ENCODE measurements at places on chromosomes 6 and 20. TPM values are rescaled to one million over a fixed set of nuclear protein-coding genes. Genes with fewer than 3 reads are reported as not detected.
A peak's percentile ranks its signal among the peaks of the same experiment; 100 is the strongest.

SAMD3 gene
- total RNA-seq: not detected

DNA sequence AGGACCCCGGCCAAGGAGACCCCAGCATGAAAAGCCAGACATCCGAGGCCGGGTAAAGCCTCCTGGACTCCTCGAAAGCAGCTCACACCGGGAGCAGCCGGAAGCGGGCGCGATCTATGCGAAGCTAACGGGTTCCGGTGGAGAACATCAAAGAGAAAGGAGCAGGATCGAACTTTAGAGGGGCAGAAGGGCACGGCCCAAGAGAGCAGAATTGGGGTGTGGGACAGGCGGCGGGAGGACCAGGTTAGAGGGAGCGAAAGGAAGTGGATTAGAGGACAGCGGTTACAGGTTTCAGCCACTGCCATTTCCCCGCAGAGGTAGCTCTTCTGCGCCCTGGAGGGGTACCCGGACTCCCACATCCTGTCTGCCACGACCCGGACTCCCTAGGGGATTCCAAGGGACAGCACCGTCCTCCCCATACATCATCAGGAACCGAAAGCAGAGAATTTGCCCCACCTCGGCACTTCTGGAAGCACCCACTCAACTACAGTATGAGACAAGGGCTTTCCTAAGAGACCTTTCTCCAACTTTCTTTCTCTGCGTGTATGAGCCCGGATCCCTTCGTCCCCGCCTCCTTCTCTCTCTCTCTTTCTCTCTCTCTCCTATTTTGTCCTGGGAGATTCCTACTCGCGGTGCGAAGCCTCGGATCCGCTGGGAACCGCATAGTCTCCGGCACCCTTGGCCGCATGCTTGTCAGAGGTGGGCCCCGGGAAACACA, 507 bp upstream of the VGLL2 start:
- peaks cover 100% of the 10 kb centered on the region for H3K27me3 ChIP-seq
- H3K4me1 ChIP-seq: peaks cover 15% of the 10 kb centered on the region
- peak; percentile 17 for DNase-seq
- no peaks in the 10 kb centered on the region for H3K36me3 ChIP-seq
- no peak overlapping the region for H3K27ac ChIP-seq

DNA sequence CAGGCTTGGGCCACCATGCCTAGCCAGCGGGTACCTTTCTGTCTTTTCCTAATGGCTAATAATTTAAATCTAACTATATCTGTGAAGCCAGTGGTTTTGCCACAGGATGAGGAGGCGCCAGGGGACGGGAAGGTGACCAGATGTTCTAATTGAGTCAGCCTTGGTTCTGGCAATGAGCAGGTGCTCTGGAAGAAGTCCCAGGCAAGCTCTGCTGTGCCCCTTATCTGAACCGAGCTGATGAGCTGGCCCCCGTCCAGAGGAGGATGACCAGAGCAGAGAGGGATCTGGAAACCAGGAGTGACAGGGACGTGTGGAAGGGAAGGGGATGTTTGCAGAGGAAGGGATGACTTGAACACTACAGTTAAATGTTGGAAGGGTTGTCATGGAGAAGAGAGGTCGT, 46.7 kb downstream of the SLC35D3 start:
- H3K4me3 ChIP-seq: no peak overlapping the region
- H3K27ac ChIP-seq: peak overlapping the region; percentile 71
- peaks cover 5% of the 10 kb centered on the region for H3K4me1 ChIP-seq
- DNase-seq: no peak
- H3K36me3 ChIP-seq: no peaks in the 10 kb centered on the region

FAM209B gene
- not detected for total RNA-seq

TRIM15 gene
- total RNA-seq: 0.79 TPM

DNA sequence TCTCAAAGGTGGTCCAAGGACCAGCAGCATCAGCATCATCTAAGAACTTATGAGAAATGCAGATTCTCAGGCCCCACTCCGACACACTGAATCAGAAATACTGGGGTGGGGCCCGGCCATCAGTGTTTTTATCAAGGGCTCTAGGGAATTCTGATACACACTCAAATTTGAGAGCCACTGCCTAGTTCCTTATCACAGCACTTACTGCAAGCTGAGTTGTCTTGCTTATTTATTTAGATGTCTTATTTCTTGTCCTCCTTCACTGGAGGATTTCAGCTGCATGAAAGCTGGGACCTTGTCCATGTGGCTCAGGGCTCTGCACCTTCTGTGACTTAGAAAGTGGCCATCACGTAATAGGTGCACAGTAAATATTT, 139.4 kb upstream of the RREB1 start:
- H3K36me3 ChIP-seq: no peaks in the 10 kb centered on the region
- DNase-seq: no peak
- H3K4me3 ChIP-seq: no peak overlapping the region
- H3K4me1 ChIP-seq: peaks cover 18% of the 10 kb centered on the region
- no peak overlapping the region for H3K27ac ChIP-seq
- no peaks in the 10 kb centered on the region for H3K27me3 ChIP-seq

TGM3 gene
- not detected for total RNA-seq

DNA sequence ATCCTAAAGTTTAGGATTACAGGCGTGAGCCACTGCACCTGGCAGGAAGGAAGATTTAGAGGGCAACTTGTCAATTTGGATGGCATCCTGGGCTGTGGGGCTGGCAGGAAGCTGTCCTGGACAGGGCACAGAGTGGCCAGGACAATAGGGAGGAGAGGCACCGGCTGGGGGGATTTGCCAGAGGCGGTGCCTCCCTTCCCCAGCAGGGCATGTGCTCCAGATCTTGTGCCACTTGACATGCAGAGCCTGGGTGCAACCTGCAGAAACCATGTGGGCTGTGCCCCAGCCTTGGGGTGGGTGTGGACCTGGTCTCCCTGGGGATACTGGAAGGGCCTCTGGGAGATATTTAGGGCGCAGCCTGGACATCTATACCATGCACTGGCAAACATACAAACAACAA, 58.6 kb upstream of the EEF1A1 start:
- peak overlapping the region; percentile 100 for H3K27ac ChIP-seq
- peak overlapping the region; percentile 81 for H3K4me3 ChIP-seq
- H3K4me1 ChIP-seq: peaks cover 9% of the 10 kb centered on the region
- H3K27me3 ChIP-seq: no peaks in the 10 kb centered on the region
- H3K36me3 ChIP-seq: no peaks in the 10 kb centered on the region

GRCh38 chr6:156974830-156975261, 197.7 kb downstream of the ARID1B start:
- no peaks in the 10 kb centered on the region for H3K36me3 ChIP-seq
- H3K4me3 ChIP-seq: no peak overlapping the region
- DNase-seq: no peak
- no peak overlapping the region for H3K27ac ChIP-seq
- no peaks in the 10 kb centered on the region for H3K27me3 ChIP-seq

DNA sequence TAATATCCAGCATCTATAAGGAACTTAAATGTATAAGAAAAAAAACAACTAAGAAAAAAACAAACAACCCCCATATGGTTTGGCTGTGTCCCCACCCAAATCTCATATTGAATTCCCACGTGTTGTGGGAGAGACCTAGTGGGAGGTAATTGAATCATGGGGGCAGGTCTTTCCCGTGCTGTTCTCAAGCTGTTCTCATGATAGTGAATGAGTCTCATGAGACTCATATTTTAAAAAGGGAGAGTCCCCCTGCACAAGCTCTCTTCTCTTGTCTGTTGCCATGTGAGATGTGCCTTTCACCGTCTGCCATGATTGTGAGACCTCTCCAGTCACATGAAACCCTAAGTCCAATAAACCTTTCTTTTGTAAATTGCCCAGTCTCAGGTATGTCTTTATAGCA, 105.7 kb upstream of the GJE1 start:
- no peaks in the 10 kb centered on the region for H3K4me1 ChIP-seq
- H3K27me3 ChIP-seq: no peaks in the 10 kb centered on the region
- DNase-seq: no peak
- no peaks in the 10 kb centered on the region for H3K36me3 ChIP-seq

DNA sequence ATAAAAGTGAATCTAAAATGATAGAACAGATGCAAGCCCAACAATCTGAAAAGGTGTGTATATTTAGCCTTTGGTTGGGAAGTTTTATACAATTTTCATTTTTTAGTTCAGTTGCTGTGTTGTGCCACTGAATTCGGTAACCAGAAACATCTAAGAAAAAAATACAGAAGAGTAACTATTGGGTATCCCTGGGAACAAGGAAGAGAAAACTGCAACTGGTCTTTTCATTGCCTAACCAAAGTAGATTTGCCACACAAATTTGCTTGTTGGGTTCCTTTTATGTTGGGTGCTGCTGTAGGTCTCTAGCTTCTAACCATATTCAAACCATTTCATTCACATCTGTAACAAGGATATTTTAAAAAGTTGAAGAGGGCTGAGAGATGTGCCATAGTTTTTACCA, 2.8 kb upstream of the TMEM30A start:
- DNase-seq: no peak
- peaks cover 11% of the 10 kb centered on the region for H3K4me1 ChIP-seq
- H3K4me3 ChIP-seq: no peak overlapping the region

- no peaks in the 10 kb centered on the region for H3K4me1 ChIP-seq
- H3K4me3 ChIP-seq: no peak overlapping the region
- H3K27ac ChIP-seq: no peak overlapping the region
- H3K27me3 ChIP-seq: no peaks in the 10 kb centered on the region
- H3K36me3 ChIP-seq: peaks cover 69% of the 10 kb centered on the region
Measured at GRCh38 chr6:3109761-3110160, 8.8 kb upstream of the BPHL start.

DNA sequence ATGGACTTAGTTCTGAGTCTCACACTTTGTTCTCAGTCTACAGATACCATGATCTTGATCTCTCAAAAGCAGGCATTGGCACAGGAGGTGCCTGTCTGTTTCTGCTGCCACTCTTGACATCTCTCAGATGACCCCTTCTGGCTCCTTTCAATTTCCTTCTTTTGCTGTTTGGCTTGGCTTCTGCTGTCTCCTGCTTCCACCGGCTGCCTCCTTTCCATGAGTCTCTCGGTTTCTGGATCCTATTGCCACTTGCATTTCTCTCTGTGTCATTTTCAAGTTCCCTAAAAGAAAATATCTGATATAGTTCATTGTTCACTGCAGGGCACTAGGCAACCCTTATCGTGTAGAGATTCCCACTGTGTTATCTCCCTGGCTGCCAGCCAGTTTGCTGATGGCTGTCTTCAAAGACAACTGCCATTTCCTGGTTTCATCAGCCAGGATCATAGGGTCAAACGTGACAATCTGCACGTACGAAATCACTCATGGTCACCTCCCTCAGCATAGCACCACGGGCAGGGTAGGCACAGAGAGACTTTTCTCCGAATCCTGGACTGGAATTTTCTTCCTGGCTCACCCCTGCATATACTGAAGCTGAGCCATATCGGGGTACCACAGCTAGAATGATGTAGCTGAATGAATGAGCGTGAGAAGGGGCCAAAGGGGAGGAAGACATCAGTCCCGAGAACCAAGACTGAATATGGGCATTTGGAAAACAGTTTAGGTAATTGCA, 144.6 kb upstream of the TMEM170B start:
- H3K27ac ChIP-seq: no peak overlapping the region
- DNase-seq: no peak
- no peaks in the 10 kb centered on the region for H3K27me3 ChIP-seq
- no peaks in the 10 kb centered on the region for H3K4me1 ChIP-seq
- no peak overlapping the region for H3K4me3 ChIP-seq
- H3K36me3 ChIP-seq: no peaks in the 10 kb centered on the region

GRCh38 chr6:70479236-70479635, 65.9 kb downstream of the FAM135A start:
- H3K27ac ChIP-seq: no peak overlapping the region
- peaks cover 29% of the 10 kb centered on the region for H3K36me3 ChIP-seq
- H3K4me1 ChIP-seq: no peaks in the 10 kb centered on the region
- no peak overlapping the region for H3K4me3 ChIP-seq
- no peaks in the 10 kb centered on the region for H3K27me3 ChIP-seq

GRCh38 chr6:133697185-133697584, 191.7 kb upstream of the TCF21 start:
- H3K27ac ChIP-seq: no peak overlapping the region
- H3K4me3 ChIP-seq: no peak overlapping the region
- no peak for DNase-seq
- peaks cover 7% of the 10 kb centered on the region for H3K4me1 ChIP-seq

- H3K4me1 ChIP-seq: peaks cover 7% of the 10 kb centered on the region
- no peaks in the 10 kb centered on the region for H3K27me3 ChIP-seq
- no peaks in the 10 kb centered on the region for H3K36me3 ChIP-seq
- H3K4me3 ChIP-seq: no peak overlapping the region
- H3K27ac ChIP-seq: no peak overlapping the region
- DNase-seq: no peak
Measured at GRCh38 chr6:156727715-156728385, 49.3 kb upstream of the ARID1B start.

Measured in MCF 10A (cell line).